ENCODE measurements at places on chromosomes 16 and 17.

DNA sequence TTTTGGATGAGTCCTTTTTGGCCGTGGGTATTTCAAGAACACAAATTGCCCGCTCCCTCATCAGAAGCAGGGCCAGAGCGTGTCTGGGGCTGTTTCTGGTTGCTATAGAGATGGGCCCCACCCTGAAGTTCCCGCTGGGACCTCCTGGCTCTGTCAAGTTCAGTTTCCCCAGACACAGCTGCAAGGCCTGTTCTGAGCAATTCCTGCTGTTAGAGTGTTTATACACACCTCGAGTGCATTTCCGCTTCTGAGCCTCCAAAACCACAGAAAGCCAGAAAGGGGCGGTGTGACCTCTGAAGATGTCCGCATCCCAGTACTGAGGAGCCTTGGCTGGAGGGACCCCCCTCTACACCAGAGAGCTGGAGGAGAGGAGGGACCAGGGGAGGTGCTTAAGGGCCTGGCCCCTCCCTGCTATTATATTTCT lies 9.3 kb upstream of the WBP2 start:
- peak; percentile 34 for DNase-seq

- no peak for DNase-seq
These were observed 19.3 kb downstream of the CARHSP1 start for GRCh38 chr16:8849411-8850011.

DNA sequence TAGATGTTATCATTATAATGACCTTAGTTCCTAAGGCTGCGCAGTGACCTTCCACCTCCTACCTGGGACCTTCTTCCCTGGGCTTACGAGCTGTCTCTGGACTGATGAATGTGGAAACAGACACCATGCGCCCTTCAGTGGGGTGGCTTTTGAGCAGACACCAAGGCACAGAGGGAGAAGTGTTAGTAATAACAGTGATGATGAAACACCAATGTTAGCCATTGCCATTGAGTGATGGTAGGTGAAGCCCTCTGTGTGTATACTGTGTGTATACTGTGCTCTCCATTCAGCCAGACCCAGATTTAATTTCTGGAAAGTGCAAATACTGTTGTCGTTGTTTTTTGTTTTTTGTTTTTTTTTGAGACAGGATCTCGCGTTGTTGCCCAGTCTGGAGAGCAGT lies 44.5 kb downstream of the CLEC16A start:
- DNase-seq, result no peak

GRCh38 chr16:23826528-23827045 lies 9.2 kb upstream of the PRKCB start:
- no peak for DNase-seq

DNA sequence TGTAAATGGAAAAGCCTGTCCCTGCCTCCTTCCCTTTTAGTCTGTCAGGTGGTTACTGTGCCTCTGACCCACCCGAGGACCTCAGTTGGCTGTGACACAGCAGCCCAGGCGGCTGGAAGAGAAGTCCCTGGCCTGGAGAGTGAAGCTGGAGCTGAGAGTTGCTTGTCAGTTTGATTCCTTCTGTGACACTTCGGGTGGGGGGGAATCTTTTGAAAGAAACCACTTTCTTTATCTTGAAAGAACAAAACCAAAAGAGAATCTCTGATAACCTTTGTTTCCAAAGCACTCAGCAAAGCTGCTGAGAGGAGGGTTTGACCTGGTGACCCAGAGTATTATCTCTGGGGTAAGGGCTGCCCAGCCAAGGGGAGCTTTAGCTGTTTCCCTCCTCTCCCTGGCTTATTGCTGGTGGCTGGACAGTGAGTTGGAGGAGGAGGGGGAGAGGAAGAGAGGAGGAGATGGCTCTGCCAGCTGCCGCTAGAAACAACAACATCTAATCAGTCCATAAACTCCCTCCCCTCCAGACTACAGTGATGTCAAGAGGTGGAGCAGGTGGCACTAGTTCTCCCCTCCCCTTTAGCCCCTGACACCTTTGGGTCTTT lies 34.0 kb downstream of the YPEL2 start:
- DNase-seq, result peak; percentile 26

Measured in activated CD4-positive, alpha-beta T cell treated with anti-CD3 and anti-CD28 coated beads, Interleukin-2, amount 50 U/mL, for 48 hours (primary cell).